Stimulated activated naive CD8-positive, alpha-beta T cell treated with anti-CD3 and anti-CD28 coated beads, Interleukin-15, amount 100 ng/mL, for 72 hours (primary cell): ENCODE measurements at places on chromosomes 11 and 22.

- DNase-seq, result no peak
Measured at GRCh38 chr11:118530180-118530682, 761 bp upstream of the TMEM25 start.

DNA sequence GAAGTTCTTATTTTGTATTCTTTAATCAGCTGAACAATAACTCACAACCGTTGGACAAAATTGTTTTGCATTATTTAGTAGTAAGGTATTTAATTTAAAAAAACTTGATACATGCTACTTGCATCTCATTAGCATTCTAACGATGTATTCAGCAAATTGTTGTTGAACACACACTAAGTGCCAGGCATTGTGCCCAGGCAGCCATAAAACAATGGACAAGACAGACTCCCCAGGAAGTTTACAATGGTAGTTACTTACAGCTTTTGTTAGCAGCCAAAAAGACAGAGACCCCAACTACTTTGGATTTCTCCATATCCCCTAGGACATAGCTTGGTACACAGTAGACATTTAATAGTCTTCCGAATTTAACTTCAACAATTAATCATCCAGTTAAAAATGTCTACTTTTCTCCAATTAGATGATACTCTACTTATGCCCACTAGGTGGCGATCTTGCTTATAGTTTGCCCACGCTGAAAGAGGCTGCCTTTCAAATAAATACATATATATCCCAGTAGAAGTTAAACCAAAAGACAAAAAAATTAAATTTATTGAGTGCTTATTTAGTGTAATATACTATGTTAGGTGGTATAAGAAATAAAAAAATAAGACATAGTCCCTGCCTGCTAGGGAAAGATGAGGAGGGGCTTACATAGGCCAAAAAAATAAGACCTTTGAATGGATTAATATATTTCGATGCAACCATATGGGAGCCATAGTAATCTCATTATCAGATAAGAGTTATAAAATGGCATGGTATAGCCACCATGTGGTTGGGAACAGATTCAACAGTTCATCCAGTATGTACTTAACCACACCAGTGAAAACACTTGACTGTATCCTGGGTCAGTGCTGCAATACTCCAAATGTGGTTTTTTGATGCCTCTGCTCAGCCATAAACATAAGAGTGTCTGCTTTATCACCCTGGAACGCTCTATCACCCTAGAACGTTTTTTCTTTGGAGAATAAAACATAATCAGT lies 2.0 kb upstream of the FJX1 start:
- no peak for DNase-seq

GRCh38 chr11:8381343-8381742 lies 117.7 kb upstream of the LMO1 start:
- DNase-seq, result no peak

- DNase-seq, result peak; percentile 8
Measured at GRCh38 chr11:2777871-2778629, 78.3 kb upstream of the KCNQ1OT1 start.

GRCh38 chr11:128766591-128767081 lies 72.8 kb downstream of the FLI1 start:
- DNase-seq, result no peak

DNA sequence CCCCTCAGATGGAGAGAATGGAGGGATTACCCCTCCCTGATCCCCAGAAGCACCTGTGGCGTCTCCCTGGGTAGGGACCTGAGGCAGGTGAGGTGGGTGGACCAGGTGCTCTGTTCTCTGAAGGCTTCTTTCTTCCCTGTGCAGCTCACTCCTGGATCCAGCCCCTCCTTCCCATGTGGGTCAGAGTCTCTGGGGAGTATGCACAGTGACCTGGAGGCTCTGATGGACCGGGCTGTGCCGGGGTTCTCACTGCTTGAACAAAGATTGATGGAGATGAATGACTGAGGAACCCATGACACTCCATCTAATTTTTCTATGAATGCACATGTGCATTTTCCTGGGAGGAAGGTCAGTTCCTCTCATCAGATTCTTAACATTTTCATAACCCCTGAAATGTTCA lies 78.6 kb upstream of the SHANK2 start:
- no peak for DNase-seq

DNA sequence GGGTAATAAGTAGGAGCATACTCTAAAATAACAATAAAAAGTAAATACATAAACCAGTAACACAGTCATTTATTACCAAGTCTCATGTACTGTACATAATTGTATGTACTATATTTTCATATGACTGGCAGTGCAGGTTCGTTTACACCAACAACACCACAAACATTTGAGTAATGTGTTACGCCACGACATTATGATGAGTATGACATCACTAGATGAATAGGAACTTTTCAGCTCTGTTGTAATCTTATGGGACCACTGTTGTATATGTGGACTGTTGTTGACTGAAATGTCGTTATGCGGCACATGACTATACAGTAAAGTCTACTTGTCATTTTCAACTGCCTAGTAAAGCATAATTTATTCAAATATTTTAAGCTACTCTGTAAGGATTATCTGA lies 18.6 kb downstream of the KIF18A start:
- DNase-seq, result no peak

GRCh38 chr22:46370584-46371291 lies 35.2 kb downstream of the TRMU start:
- no peak for DNase-seq

- no peak for DNase-seq
Measured at GRCh38 chr11:4607096-4607495, 935 bp downstream of the TRIM68 start.

- DNase-seq, result no peak
Measured at GRCh38 chr11:120563703-120564572, 52.4 kb downstream of the GRIK4 start.

- no peak for DNase-seq
Measured at GRCh38 chr11:27124514-27125264, 84.1 kb downstream of the BBOX1 start.

DNA sequence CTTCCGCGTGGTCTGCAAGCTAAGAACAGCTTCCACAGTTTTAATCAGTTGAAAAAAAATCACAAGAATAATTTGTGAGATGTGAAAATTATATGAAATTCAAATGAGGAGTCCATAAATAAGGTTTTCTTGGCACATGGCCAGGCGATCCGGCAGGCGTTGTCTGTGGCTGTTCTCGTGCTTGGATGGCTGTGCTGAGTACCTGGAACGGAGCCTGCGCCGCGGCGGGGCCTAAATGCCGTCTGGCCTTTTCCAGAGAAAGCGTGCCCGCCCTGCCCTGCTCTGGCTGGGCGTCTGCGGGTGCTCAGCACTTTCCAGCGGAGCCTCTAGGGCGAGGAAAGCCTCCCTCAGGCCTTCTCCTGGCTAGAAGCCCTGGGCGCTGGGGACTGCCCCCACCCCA lies 41.8 kb downstream of the OSBPL5 start:
- no peak for DNase-seq
